ENCODE measurements at places on chromosomes 11 and 22.

GRCh38 chr11:96145163-96145585 lies 197.8 kb downstream of the MAML2 start:
- DNase-seq: no peak

DNA sequence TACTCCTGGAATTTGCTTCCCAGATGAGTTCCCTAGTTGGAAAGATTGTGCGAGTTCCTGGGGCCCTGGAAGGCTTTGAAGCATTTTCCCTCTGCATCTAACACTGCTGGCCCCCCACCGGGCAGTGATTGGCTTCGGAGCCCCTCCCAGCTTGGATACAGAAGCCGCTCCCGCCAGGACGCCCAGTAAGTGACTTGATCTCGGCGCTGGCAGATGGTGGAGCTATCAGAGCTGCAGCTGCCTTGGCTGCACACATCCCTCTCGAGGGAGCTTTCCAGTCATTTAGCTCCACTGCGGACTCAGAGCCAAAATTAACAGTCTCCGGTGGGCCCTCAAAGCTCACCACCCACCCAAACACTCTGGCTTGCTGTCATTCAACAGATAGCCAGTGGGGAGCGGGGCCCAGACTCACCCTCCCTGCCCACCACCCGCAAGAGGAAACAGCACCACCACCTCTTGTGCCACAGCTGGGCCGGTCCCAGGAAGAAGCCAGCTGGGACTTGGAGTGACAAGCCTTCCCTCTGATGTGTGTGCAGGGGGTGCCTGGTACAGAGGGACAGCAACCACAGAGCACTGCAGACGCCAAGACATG lies 162.3 kb downstream of the TRIM29 start:
- no peak for DNase-seq

DNA sequence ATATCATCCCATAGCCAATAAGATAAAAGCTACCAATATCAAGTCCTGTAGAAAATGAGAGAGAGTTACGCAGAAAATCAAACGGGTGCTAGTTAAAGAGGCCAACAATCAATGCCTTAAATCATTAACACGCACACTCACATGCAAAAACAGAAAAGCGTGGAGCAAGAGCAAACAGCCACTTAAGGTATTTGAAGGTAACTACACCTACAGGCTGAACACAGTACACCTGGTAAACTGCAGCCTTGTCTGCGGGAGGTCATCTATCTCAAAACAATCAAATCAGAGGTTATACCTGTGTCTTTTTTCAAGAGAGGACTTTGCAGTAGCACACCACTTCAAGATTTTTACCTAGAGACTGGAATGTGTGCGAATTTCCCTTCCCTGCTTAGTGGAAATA lies 23.6 kb downstream of the SLC35F2 start:
- no peak for DNase-seq

GRCh38 chr11:110908401-110909105 lies 196.3 kb upstream of the ARHGAP20 start:
- DNase-seq: no peak

- DNase-seq: no peak
Observed at GRCh38 chr11:103898065-103898464, 138.4 kb upstream of the DDI1 start.

DNA sequence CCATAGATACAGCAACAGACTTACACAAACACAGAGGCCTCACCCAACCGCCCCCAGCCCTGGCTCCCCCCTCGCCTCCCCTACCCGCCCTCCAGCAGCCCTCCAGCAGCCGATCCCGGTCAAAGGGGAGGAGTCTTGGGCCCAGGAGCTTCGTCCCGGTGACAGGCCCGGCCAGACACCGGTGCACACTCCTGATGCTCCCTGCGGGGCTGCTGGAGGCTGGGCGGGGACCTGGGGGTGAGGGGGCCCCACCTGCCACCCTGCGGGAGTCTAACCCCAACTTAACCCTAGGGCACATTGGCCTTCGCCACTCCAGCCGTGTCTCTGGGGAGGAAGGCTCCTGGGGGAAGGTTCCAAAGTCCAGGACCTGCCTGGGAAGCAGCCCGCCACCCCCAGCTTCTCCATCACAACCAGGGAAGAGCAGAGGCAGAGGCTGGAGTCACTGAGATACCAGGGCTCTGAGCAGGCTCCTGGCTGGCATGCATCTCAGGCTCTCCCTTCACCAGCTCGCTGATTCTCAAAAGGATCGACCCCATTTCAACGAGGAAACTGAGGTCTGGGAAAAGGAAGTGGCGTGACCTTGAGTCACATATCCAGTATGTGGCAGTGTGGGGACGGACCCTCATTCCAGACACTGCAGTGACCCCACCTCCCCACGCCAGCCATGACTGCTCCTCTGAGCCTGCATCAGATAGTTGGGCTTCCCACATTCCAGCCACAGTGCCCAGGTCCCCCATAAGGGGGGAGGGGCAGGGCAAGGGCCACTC lies 14.4 kb downstream of the BCL9L start:
- no peak for DNase-seq

DNA sequence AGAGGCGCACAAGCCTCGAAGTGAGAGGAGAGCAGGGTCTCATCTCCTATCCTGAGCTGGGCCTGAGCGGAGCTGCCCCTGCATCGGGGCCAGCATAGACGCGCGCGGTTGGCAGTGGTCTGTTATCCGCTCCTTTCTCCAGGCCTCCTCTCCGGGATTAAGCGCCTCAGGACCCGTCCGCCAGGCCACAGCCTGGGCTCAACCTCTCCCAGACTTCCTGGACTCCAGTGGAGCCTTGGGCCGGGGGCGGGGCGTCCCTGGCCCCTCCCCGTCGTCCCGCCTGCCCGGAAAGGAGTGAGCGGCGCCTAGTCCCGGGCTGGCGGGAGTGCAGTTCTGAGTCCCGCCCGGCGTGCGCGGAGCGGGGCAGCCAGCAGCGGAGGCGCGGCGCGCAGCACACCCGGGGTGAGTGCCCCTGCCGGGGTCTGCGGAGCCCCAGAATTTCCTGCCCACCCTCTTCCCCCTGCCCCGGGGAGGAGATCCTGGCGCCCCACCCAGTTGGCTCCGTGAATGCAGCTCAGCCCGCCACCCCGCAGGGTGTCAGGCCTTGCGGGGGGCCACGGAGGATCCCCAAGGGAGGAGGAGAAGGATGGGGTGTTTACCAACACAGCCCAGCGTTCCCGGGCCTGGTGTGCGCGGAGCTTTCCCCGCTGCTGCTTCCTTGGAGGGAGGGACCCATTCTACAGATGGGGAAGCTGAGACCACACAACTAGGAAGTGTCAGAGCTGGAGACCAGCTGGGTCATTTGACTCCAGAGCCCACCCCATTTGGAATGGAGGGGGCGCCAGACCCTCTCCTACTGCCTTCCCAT lies at the start of gene TCIRG1:
Gene TCIRG1, plus strand, starts transcription at position 308 of the 808 bp plus-strand sequence. CDS start 2,247 bp downstream, outside the sequence.
- peak; percentile 44 for DNase-seq

DNA sequence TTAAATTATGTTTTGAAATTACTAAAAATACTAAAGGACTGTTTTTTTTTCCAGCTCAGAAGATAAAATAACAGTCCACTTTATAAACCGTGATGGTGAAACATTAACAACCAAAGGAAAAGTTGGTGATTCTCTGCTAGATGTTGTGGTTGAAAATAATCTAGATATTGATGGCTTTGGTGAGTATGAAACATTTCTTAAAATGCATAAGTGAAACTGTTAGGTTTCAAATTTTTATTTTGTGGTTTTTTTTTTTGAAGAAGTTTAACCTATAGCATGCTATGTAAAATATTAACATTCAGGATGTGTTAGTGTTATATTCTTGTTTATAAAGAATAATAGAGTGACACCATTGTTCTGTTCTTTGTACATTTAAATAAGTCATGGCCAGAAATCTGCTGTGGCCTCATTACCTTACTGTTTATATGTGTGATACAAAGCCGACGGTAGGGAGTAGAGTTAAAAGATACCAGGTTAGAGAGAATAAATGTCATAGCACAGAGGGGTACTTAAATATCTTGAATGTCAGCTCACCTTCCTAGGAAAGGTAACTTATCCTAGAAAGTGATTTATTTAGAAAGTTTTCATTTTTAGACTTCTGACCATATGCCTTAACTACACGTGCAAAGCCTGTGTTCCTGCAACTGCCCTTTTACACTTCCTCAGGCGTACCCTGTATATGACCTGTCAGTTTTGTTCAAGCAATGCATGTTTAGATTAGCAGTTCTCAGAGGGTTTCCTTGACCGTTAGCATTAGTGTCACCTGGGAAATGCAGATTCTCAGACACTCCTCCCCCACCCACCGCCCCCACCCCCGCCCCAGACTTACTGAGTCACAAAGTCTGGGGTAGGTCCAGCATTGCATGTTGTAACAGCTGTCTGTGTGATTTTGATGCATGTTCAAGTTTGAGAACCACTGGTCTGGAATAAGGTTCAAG lies 6.3 kb downstream of the FDX1 start:
- DNase-seq: no peak

GRCh38 chr22:44385296-44385610 lies 72.5 kb upstream of the SHISAL1 start:
- no peak for DNase-seq

GRCh38 chr11:13899603-13900002 lies 62.9 kb upstream of the SPON1 start:
- no peak for DNase-seq

DNA sequence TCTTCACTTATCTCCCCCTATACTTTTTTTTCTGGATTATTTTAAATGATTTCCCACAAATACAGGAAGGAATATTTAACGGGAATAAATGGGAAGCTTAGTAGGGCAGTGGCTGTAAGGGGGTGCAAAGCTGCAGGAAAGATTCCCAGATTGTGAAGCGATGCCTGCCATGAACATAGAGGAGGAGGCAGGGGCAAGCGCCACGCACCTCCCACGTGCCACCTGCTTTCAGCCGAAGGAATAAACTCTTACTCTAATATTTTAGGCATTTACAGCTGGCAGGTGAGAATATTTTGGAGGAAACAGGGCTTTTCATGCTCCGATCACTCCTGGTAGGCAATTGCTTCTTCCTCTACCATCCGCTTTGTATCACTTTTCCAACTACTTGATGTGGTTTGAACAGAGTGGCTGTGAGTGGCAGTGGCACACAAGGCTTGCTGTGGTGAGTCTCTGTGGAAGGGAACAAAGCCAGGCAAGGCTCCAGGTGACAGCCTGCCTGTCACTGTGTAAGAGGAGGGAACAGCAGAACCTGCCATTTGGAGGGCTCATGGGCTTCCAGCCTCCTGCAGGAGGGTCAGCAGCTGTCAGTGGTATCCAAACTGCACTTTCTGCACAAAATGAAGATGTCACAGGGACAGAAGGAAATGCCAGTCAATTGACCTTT lies 54.5 kb upstream of the PLET1 start:
- no peak for DNase-seq

- no peak for DNase-seq
Observed at GRCh38 chr11:13826505-13827278, 135.8 kb upstream of the SPON1 start.
